Bronchial epithelial cell (primary cell): ENCODE measurements at places on chromosomes 7 and 10.
A peak's percentile ranks its signal among the peaks of the same experiment; 100 is the strongest.

DNA sequence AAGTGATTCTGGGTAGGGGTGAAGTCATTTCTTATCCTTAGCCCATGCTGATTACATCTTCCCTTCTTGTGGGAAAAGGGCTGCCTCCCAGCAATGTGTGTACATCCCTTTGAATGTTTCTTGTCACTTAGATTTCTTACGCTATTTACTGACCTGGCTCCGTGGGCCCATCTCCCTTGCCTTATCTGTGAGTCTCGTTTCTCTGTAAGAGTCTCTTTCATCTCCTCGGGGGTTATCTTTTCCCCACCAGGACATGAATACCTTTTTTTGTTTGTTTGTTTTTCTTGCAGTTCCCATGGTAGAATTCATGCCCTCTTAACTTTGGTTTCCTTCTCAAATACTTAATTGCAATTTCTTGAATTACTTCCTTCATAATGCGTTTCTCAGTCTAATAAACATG is 107.7 kb downstream of the BAMBI start:
- no peak for DNase-seq

DNA sequence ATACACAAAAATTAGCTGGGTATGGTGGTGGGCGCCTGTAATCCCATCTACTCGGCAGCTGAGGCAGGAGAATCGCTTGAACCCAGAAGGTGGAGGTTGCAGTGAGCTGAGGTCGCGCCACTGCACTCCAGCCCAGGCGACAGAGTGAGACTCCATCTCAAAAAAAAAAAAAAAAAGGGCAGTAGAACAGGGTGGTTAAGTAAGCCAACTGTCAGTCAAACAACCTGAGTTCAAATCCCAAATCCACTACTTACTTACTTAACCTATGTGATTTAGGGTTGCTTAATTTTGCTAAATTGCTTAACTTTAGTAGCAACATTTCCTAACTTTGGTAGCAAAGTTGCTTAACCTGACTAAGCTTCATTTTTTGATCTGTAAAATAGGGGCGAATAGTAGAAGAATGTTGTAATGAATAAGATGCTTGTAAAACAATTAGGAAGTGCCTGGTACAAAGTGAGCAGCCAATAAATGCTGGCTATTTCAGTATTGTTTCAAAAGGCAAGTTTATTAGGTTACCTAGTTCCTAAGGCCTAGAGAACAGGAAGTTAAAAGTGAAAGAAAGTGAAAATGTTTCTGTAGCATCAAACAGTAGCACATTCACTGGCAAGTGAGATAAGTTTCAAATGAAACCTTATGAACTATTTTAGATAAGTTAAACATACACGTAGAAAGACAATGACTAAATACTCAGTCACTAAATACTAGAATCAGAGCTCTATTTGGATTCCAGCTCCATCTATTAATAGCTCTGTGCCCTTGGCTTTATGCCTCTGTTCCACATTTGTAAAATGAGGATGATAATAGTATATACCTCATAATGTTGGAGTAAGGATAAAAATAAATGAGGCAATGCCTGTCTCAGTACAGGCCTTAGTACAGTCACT is 64.3 kb downstream of the HOXA1 start:
- peak; percentile 56 for DNase-seq

GRCh38 chr7:157267956-157268355 is 68.8 kb upstream of the DNAJB6 start:
- DNase-seq, result no peak

GRCh38 chr7:104652434-104652833 is 324.0 kb downstream of the LHFPL3 start:
- no peak for DNase-seq

GRCh38 chr10:58268454-58268945 is 462 bp upstream of the CISD1 start:
- no peak for DNase-seq

DNA sequence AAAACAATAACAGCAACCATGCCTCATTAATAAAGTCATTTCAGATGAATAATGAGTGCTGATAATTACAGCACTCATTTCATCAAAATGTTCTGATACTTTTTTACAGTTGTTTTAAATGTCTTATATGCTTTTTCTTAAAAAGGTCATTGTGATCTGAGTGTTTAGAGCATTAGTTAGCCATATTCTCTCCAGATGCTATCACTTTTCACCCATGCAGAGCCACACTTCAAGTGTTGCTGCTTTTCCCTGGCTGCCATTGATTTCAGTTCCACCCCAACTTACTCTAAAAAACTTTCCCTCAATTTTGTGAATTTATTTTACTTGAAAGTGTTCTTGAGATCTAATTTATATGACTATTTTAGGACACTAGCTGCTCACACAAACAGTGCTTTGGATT is 41.8 kb downstream of the NUP205 start:
- no peak for DNase-seq

DNA sequence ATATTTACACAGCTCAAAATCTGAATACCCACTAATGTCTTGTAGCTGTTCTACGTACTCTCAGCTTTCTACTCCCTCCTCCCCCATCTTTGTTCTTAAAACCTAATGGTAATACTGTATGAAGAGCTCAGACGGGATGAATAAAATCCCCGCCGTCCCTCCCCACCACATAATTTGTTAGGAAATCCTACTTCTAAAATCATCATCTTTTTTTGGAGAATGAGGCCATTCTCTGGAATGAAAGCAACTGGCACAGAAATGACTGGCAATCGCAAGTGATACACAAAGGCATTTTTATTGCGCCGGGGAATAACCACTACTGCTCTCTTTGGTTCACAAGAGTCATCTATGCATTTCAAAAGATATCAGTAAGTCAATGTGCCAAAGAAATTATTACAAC is 27.3 kb downstream of the SLC35B4 start:
- DNase-seq, result no peak

GRCh38 chr7:36795451-36796021 is 71.2 kb upstream of the AOAH start:
- peak; percentile 85 for DNase-seq

GRCh38 chr7:70935311-70935710 is 196.6 kb upstream of the GALNT17 start:
- no peak for DNase-seq

- DNase-seq, result no peak
Measured at GRCh38 chr10:109624939-109625338, 298.4 kb downstream of the XPNPEP1 start.

DNA sequence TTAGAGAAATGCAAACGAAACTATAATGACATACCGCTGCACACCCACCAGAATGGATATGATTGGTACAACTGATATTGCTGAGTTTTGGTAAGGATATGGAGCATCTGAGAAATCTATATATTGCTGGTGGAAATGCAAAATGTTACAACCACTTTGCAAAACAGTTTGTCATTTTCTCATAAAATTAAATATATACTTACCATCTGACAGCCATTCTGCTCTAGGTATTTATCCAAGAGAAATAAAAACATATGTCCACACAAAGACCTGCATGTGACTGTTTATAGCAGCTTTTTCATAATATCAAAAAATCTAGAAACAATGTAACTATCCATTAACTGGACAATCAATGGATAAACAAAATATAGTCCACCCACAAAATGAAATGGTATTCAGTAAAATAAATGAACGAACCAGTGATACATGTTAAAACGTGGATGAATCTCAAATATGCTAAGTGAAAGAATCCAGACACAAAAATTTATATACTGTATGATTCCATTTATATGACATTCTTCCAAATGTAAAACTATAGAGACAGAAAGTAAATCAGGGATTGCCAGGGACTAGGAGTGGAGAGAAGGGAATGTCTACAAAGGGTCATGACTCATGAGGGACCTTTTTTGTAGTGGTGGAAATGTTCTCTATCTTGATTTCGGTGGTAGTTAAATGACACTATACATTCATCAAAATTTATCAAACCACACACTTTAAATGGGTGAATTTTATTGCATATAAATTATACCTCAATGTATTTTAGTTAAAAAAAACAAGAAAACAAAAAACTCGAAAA is 312.0 kb upstream of the GLI3 start:
- DNase-seq, result no peak

DNA sequence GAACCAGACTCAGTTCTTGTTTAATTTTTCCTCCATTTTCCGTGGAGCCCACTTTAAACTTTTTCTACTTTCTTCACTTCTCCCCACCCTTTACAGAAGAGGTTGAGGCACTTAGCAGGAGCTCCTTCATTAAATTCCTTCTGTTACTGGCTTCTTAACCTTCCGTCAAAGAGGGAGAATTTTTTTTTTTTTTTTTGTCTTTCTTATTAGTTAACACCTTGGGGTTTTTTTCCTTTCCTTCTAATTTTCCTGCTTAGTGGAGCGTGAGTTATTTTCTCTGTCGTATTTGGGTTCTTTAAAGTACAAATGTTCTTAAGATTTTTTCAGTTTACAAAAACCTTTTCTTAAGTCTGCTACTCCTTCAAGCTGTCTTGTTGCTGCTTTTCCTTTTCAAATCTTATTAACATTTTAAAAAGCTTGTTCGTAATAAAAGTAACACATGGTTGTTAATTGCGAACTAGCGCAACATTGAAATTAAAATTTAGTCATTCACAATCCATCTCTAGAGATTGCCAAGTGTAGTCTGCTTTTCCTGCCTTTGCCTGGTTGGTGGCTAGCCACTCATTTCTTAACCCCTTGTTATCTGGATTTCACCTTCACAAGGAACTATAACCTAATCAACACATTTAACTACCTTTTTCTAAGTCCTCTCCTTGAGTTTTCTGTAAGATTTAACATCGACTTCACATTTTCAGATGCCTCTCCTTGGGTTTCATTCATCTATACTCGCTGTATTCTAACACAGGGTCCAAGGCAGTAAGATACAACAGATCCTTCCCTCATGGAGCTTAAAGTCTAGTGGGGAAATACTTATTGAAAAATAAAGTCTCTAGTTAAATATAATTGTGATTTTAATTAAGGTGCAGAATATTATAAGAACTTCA is 2.0 kb downstream of the BMPR1A start:
- DNase-seq, result peak; percentile 43

DNA sequence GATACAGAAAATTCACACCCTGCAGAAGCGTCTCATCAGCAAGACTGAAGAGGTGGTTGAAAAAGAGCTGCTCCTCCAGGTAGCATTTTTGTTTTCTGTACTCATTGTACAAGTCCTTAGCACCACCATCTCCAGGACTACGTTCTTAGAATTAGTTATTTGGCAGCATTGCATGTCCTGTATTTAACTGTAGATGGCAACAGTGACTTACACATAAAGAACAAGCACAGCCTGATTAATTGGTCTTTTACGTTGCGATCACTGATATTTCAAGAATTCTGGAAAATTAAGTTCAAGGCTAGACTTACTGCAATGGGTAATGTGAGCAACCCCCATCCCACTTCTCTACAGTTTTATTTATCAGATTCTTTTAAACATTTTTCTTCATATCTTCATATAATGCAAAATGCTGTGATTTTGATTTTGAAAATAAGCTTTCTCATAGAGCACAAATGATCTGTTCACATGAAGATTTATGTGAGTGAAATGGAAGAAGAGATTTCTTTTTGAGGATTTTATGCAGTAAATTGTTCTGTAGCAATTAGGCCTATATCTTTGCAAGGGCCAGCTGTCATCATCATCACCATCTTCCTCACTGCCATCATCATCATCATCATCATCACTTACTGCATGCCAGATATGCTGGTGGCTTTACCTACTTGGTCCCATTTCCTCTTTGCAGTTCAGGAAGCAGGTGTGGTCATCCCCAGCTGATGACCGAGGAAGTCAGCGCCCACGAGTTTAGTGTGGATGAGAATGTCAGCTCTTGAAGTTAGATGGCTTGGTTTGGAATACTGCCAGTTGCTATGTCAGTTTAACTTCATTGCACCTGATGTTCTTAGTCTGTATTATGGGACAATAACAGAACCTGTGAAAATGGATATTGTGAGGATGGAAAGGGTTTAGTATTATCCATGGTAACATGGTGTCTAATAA is 53.4 kb downstream of the CFAP58 start:
- DNase-seq, result peak; percentile 67

- peak; percentile 17 for DNase-seq
Measured at GRCh38 chr7:17524746-17525145, 226.3 kb downstream of the AHR start.

GRCh38 chr10:69334302-69335062 is 56.2 kb downstream of the HK1 start:
- peak; percentile 46 for DNase-seq

- no peak for DNase-seq
Measured at GRCh38 chr10:132886211-132887099, 55.9 kb downstream of the CFAP46 start.

DNA sequence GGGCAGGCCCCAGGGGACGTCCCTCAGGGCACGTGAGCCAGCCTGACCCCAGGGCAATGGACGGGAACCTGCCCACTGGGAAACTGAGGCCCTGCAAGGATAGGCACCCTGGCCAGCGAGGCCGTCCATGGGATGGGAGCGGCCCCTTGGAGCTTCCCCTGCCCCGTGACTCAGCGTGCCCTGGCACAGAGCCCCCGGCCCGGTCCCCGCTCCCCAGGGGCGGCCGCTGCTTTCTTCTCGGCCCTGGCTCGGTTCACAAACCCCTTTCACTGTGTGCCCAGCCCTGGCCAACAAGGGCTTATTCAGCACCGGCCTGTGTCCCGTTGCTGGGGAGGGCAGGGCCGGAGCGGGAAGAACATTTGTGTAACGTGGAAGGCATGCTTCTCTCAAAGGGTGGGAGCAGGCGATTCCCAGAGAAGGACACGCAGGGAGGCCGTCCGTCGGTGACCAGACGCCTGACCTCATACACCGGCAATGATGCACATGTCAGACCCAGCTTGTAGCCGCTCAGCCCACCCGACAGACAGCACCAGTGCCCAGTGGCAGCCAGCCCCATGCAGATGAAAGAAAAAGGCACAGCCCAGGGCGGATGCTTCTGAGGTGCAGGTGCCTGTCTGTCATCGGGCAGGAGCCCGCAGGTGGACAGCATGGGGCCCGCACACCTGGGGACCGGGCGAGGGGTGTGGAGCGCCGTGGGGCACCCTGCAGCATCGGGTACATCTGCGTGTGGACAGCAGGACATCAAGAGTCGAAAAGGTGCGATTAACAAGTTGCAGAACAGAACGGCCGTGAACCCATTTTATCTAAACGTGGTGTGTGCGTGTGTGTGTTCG is 94.5 kb downstream of the PDGFA start:
- DNase-seq, result no peak

DNA sequence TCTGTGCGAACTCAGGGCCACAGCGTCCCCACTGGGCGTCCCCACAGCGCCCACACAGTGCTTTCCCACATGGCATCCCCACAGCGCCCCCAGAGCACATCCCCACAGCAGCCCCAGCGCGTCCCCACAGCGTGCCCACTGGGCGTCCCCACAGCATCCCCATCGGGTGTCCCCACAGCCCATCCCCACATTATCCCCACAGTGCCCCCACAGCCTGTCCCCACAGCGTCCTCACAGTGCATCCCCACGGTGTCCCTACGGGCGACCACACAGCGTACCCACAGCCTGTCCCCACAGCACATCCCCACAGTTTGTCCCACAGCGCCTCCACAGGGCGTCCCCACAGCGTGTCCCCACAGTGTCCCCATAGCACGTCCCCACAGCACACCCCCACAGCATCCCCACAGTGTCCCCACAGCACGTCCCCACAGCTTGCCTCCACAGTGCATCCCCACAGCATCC is 131.6 kb downstream of the ACTR3B start:
- no peak for DNase-seq

GRCh38 chr7:8131694-8132605 is 130.0 kb downstream of the ICA1 start:
- peak; percentile 42 for DNase-seq
